ENCODE measurements at places on chromosomes 5 and 9. TPM values are rescaled to one million over a fixed set of nuclear protein-coding genes. Genes with fewer than 3 reads are reported as not detected.

DNA sequence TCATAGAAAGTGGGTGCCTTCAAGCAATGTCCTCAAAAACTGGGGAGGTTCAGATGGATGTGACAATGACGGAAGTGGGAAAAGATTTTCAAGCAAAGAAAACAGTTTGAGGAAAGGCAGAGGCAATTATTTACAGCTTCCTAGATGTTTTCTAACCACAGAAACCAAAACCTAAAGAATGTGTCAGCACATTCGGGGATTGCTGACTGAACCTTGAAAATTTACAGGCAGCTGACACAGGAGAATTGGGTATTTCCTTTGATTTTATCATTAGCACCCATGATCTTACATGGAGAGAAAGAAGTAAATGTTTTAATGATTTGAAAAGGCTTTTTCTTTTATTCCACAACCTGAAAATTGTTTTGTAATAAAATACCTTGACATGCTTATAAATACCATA is 369.0 kb downstream of the ACTL7B start:
- H3K4me1 ChIP-seq = no peaks in the 10 kb centered on the region
- H3K36me3 ChIP-seq = no peaks in the 10 kb centered on the region
- no peak for DNase-seq
- no peak overlapping the region for H3K27ac ChIP-seq

TMEM215 gene
- not detected for total RNA-seq

- H3K36me3 ChIP-seq = no peaks in the 10 kb centered on the region
- H3K27me3 ChIP-seq = peaks cover 19% of the 10 kb centered on the region
- H3K27ac ChIP-seq = peak overlapping the region; percentile 19
- H3K4me3 ChIP-seq = peak overlapping the region; percentile 74
- peak; percentile 47 for DNase-seq
Measured at GRCh38 chr9:129176701-129177442, 1.2 kb downstream of the IER5L start.

- H3K36me3 ChIP-seq = no peaks in the 10 kb centered on the region
- DNase-seq = no peak
- no peak overlapping the region for H3K4me3 ChIP-seq
- no peak overlapping the region for H3K27ac ChIP-seq
- H3K27me3 ChIP-seq = no peaks in the 10 kb centered on the region
- H3K4me1 ChIP-seq = peaks cover 3% of the 10 kb centered on the region
Measured at GRCh38 chr9:112869041-112869529, 21.6 kb downstream of the SLC46A2 start.

Measured in activated CD8-positive, alpha-beta memory T cell treated with anti-CD3 and anti-CD28 coated beads, Interleukin-2, amount 10 ng/mL, durations not matched to agents 7 days and 5 days (primary cell).